Skeletal muscle tissue (tissue), 5 donors: ENCODE measurements at places on chromosomes 6 and 20. TPM values are rescaled to one million over a fixed set of nuclear protein-coding genes. Genes with fewer than 3 reads are reported as not detected.

The SPEF1 gene
- total RNA-seq = not detected

The COX4I2 gene
- total RNA-seq = 16.2 TPM

The GMPR gene
- total RNA-seq = 26.1 TPM

The TFAP2C gene
- not detected for total RNA-seq

The KHDC1L gene
- total RNA-seq = not detected

The NFATC2 gene
- 3.1 TPM for total RNA-seq

The RAET1L gene
- total RNA-seq = not detected

The RAD21L1 gene
- total RNA-seq = not detected

The HUS1B gene
- 1.0 TPM for total RNA-seq

The MEP1A gene
- total RNA-seq = not detected

The SERPINB1 gene
- total RNA-seq = 11.5 TPM

The GFOD1 gene
- total RNA-seq = 6.3 TPM

The OLIG3 gene
- total RNA-seq = not detected

The CLVS2 gene
- total RNA-seq = under 0.01 TPM

The MATN4 gene
- total RNA-seq = 0.52 TPM

The PRR18 gene
- 0.52 TPM for total RNA-seq

The GSTA2 gene
- total RNA-seq = under 0.01 TPM

The CRIP3 gene
- total RNA-seq = 2.1 TPM

The TRIM15 gene
- total RNA-seq = not detected

The TMEM200A gene
- total RNA-seq = 21.4 TPM

The RBPJL gene
- not detected for total RNA-seq

The PRRT1 gene
- total RNA-seq = not detected

The SNAP25 gene
- 4.2 TPM for total RNA-seq

The VEGFA gene
- 36.5 TPM for total RNA-seq

The PPP1R14C gene
- 14.1 TPM for total RNA-seq

The SOBP gene
- 20.4 TPM for total RNA-seq

The GPANK1 gene
- total RNA-seq = 16.2 TPM

The TRIM31 gene
- total RNA-seq = not detected

The SNX14 gene
- 117 TPM for total RNA-seq

The TMC2 gene
- total RNA-seq = not detected

The EPPIN gene
- total RNA-seq = not detected

The EEF1A2 gene
- total RNA-seq = 255 TPM

The AGPAT4 gene
- 18.3 TPM for total RNA-seq

The MDC1 gene
- 5.2 TPM for total RNA-seq

The CLDN20 gene
- total RNA-seq = not detected

The PSORS1C1 gene
- total RNA-seq = under 0.01 TPM

The CCN2 gene
- 29.7 TPM for total RNA-seq

The BMP5 gene
- total RNA-seq = 11.5 TPM

The SLC35F1 gene
- 3.1 TPM for total RNA-seq

The BHLHE23 gene
- total RNA-seq = not detected

The HDGFL1 gene
- not detected for total RNA-seq

The ADGRB3 gene
- 3.1 TPM for total RNA-seq

The ZKSCAN3 gene
- total RNA-seq = 6.3 TPM

The CAGE1 gene
- total RNA-seq = not detected

The PTCHD4 gene
- 0.52 TPM for total RNA-seq

The OR2H1 gene
- not detected for total RNA-seq

The SIRPG gene
- total RNA-seq = under 0.01 TPM

The PKIB gene
- not detected for total RNA-seq

The MAFB gene
- total RNA-seq = 9.9 TPM

The SMLR1 gene
- total RNA-seq = not detected

The COX7A2 gene
- 280 TPM for total RNA-seq

The NINL gene
- 5.7 TPM for total RNA-seq
